ENCODE measurements at places on chromosomes 1 and 21.

GRCh38 chr1:155977690-155978324 lies 540 bp downstream of the ARHGEF2 start:
- DNase-seq, result peak; percentile 62

DNA sequence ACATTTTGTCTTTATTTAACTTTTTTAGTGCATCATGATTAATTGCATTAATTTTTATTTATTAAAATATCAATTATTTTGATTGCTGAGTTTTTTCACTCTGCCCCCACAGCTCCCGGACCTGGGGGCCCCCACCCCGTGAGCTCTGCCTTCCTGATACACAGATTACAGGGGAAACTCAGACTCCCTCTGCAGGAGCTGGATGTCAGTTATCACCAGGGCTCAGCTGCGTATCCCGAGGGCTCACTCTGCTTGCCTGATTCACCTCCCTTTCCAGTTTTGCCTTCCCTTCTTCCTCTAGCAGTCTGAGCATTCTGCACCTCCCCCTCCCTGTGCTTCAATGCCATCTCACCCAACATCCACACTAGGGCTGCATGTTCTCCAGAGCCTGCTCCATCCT lies 98.2 kb downstream of the ATP1A1 start:
- peak; percentile 20 for DNase-seq

DNA sequence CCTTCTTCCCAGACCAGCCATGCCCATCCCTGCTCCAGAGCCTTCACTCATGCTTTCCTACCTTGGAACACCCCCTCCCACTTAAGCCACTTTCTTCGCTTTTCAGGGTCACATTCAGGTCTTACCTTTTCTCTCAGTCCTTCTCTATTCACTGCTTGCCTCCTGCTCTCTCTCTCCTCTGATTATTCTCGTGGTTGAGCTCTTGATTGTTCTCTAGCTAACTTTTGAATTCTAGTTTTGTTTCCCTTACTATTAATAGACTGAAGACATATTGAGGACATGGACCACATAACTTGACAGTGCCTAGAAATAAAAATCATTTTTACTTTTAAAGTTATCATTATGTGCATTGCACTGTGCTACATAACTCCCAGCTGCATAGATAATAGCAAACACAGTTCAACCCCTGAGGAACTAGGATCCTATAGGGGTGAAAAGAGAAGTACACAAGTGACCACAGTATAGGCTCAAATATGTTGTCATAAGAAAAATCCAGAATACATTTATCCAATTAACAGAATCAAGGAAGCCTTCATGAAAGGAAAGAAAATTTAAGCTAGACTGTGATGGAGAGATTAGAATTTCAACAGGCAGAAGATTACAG lies 21.5 kb downstream of the INSL5 start:
- DNase-seq, result no peak

GRCh38 chr1:39571178-39571483 lies 5.5 kb downstream of the PABPC4 start:
- DNase-seq, result no peak

- peak; percentile 38 for DNase-seq
These were observed 8.1 kb downstream of the KAZN start for GRCh38 chr1:14606632-14607031.

DNA sequence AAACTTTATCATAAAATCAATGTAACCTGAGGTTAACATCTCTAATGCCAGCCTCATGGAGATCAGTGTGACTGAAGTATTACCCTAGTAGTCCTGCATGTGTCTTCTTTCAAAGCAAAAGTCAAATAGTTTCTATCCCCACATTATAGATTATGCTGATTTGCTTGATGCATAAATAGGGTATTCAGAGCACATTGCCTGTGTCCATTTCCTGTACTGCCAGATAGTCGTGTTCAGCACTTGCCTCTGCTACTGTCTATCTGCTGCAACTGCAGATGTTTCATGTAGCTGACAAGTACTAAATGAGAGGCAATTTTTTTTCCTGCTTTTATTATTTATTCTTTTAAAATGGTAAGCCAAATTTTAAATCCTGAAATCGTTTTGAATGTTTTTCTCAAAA lies 348.7 kb downstream of the CHRM3 start:
- DNase-seq, result no peak

DNA sequence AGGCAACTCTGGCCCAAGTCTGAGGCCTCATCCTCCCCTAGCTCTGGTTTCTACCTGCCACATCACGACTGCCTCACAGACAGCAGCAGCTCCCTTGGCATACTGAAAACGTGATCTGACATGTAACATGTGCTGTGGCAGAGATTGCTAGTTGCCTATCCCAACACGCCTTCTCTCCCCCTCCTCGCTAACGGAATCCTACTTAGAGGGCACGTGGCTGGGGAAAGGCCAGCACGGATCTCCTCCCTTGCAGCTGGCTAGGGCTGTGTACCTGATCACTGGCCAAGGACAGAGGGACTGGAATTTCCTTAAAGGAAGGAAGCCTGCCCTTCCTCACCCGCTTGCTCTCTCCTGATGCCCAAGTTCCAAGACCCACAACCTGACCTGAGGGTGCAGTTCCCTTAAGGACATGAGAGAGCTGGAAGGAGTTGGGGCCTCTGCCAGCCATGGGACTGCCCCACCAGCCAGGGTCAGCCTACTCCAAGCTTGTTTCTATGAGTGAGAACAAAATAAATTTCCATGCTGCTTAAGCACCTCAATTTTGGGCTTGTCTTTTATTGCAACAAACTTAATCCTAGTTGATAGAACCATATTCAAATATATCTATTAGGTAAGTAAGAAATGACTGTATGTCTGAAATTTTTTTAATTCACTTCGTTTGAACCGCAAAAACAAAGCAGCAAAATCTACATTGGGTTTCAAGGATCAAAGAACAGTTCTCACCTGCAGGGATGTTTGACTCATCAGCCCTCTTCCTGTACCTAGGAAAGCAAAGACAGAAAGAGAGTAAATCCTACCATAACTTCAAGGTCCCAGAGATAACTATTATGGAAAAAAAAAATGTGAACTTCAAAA lies 7.2 kb downstream of the SETD4 start:
- no peak for DNase-seq

DNA sequence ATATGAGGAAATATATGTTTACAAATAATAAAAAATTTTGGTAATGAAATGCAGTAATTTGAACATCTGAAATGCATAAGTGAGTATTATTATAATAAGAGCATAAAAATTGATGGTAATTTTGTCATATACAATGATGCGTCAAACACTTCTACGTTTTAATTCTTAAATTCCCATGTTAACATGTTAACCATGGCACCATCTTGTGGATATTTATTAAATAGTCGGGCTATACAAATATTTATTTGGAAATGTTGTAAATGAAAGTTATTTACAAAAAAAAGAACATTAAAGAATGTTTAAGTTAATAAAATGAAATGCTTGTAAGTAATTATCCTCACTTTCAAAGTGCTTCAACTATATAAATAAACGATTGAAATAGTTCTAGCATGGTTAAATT lies 57.2 kb upstream of the C1orf185 start:
- no peak for DNase-seq

All from eye (tissue), 1 donor.